ENCODE measurements at places on chromosomes 12 and 14. TPM values are rescaled to one million over a fixed set of nuclear protein-coding genes. Genes with fewer than 3 reads are reported as not detected.

DNA sequence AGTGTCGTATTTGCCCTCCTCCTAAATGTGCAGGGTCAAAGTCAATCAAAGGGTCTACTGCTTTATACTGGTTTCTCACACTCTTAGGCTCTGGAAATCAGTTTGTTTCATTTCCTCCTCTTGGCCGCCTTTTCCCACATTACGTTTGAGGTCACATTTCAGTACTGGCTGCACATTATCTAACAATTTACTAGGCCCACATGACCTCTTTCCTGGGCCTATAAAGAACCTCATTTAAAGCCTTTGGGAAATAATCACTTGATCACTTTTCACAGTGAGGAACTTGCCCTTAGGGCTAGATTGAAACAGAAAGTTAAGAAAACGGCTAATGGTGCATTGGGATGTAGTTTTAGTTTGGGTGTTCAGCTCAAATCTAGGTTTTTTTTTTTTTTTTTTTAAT is 497.5 kb downstream of the RERGL start:
- H3K27ac ChIP-seq, result no peak overlapping the region
- DNase-seq, result no peak
- no peaks in the 10 kb centered on the region for H3K27me3 ChIP-seq
- H3K4me3 ChIP-seq, result no peak overlapping the region

GRCh38 chr12:48193623-48194022 is 9.5 kb downstream of the OR10AD1 start:
- peaks cover 59% of the 10 kb centered on the region for H3K27me3 ChIP-seq
- H3K4me3 ChIP-seq, result no peak overlapping the region
- H3K36me3 ChIP-seq, result no peaks in the 10 kb centered on the region
- DNase-seq, result no peak

DNA sequence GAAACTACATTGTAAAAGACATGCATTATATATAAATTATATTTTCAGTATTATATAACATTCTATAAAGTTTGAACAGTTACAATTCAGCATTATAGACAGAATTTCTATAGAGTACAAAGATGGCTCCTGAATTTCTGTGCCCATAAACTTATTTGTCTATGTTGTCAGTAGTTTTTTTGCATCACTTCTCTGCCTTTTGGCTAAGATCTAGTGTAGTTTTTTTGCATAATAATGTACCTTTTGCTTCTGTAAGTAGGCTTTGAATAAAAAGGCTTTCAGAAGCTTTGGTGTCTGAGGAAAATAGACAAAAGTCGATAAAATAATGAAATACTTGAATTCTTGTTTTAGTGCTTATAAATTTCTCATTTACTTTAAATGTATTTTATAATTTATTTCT is 11.1 kb downstream of the DNAL1 start:
- H3K27ac ChIP-seq, result no peak overlapping the region
- peaks cover 9% of the 10 kb centered on the region for H3K36me3 ChIP-seq
- no peak overlapping the region for H3K4me3 ChIP-seq
- DNase-seq, result no peak

DNA sequence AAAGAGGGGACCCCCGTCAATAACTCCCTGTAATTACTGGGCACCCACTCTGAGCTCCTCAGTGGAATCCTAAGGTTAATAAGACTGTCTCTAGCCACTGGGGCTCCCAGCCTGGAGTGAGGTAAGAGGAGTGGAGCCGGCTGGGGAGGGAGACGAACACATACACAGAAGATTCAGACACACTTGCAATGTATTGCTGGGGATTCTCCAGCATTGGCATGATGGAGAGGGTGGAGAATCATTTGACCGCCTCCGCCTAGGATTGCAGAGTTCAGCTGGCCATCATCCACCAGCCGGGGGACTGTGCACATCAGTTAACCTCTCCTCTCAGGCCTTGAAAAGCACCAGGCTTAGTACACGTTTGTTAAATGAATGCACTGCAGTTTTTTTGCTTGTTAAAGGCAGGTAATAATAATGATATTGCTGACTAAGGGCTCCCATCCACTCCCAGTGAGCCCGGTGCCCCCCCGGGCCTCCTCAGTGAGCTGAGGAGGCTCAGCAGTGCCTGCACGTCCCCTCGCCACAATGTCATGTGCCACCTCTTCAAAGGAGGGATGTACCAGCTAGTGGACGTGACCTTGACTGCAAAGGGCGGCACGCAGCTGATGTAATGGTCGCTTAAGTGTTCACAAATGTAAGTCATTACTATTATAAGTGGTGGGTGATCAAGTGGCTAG is 20.3 kb upstream of the FAIM2 start:
- no peak for DNase-seq
- no peaks in the 10 kb centered on the region for H3K36me3 ChIP-seq
- H3K27ac ChIP-seq, result no peak overlapping the region
- no peak overlapping the region for H3K4me3 ChIP-seq
- H3K4me1 ChIP-seq, result peaks cover 2% of the 10 kb centered on the region

DNA sequence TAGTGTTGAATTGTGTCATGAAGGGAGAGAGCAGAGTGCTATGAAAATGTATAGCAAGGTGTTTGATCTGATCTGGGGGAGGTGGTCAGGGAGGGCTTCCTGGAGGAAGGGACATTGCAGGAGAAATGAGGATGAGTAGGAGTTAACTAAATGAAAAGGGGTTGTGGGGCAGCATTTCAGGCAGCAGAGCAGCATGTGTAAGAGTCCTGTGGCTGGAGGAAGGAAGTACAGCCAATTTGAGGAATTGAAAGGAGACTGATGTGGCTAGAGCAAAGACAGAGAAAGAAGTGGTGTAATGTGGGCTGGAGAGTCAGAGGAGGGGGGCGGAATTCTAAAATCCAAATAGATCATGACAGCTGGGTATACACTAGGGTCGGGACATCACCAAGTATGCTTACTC is 20.5 kb downstream of the NPC2 start:
- H3K27me3 ChIP-seq, result no peaks in the 10 kb centered on the region
- no peak overlapping the region for H3K27ac ChIP-seq
- H3K4me1 ChIP-seq, result no peaks in the 10 kb centered on the region
- no peak for DNase-seq
- H3K36me3 ChIP-seq, result peaks cover 59% of the 10 kb centered on the region
- H3K4me3 ChIP-seq, result no peak overlapping the region

GRCh38 chr14:72574715-72575114 is 319.2 kb downstream of the DPF3 start:
- H3K27ac ChIP-seq, result no peak overlapping the region
- H3K36me3 ChIP-seq, result peaks cover 3% of the 10 kb centered on the region
- peaks cover 25% of the 10 kb centered on the region for H3K27me3 ChIP-seq
- H3K4me3 ChIP-seq, result no peak overlapping the region
- no peak for DNase-seq
- H3K4me1 ChIP-seq, result peaks cover 6% of the 10 kb centered on the region

- no peaks in the 10 kb centered on the region for H3K4me1 ChIP-seq
- H3K4me3 ChIP-seq, result no peak overlapping the region
- H3K36me3 ChIP-seq, result no peaks in the 10 kb centered on the region
Measured at GRCh38 chr12:54145844-54146243, 42.9 kb downstream of the SMUG1 start.

GRCh38 chr12:64792128-64792527 is 32.3 kb upstream of the TBC1D30 start:
- no peak for DNase-seq
- no peaks in the 10 kb centered on the region for H3K36me3 ChIP-seq
- no peak overlapping the region for H3K27ac ChIP-seq
- peaks cover 43% of the 10 kb centered on the region for H3K27me3 ChIP-seq
- no peak overlapping the region for H3K4me3 ChIP-seq

DNA sequence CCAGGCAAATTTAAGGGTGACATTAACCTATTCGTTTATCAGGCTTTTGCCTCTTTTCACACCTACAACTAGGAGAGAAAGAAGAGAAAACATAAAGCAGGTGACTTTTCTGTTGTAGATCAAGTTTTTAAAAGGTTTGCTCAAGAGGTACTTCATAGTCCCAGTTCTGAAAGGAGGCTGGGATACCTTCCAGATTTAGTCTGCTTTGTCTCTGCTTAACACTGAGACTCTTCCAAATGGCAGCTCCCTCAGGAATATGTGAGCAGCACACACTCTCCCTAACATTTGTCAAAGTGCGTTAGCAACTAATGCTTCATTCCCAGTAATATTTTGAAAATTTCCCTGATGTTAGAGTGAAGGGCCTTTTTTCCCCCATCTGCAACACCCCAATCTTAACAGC is 133.7 kb upstream of the RASSF8 start:
- H3K4me3 ChIP-seq, result no peak overlapping the region
- H3K36me3 ChIP-seq, result no peaks in the 10 kb centered on the region
- H3K27me3 ChIP-seq, result peaks cover 2% of the 10 kb centered on the region
- H3K27ac ChIP-seq, result no peak overlapping the region

- H3K27me3 ChIP-seq, result no peaks in the 10 kb centered on the region
- peaks cover 25% of the 10 kb centered on the region for H3K36me3 ChIP-seq
- H3K27ac ChIP-seq, result no peak overlapping the region
- no peak overlapping the region for H3K4me3 ChIP-seq
Measured at GRCh38 chr12:55983232-55983842, 9.5 kb downstream of the RAB5B start.

ADCY6 gene
- 71.9 TPM for total RNA-seq

PTGER2 gene
- 2.1 TPM for total RNA-seq

BATF gene
- total RNA-seq, result not detected

DEPDC4 gene
- 1.4 TPM for total RNA-seq
